ENCODE measurements at places on chromosomes 3 and 15.

- DNase-seq, result no peak
Measured at GRCh38 chr15:63015618-63016017, 26.9 kb upstream of the TPM1 start.

- no peak for DNase-seq
Measured at GRCh38 chr15:84599906-84600305, 903 bp upstream of the ZSCAN2 start.

GRCh38 chr3:23116081-23116837 is 86.9 kb upstream of the UBE2E2 start:
- DNase-seq, result no peak

GRCh38 chr3:30129765-30130164 is 476.6 kb upstream of the TGFBR2 start:
- DNase-seq, result no peak

DNA sequence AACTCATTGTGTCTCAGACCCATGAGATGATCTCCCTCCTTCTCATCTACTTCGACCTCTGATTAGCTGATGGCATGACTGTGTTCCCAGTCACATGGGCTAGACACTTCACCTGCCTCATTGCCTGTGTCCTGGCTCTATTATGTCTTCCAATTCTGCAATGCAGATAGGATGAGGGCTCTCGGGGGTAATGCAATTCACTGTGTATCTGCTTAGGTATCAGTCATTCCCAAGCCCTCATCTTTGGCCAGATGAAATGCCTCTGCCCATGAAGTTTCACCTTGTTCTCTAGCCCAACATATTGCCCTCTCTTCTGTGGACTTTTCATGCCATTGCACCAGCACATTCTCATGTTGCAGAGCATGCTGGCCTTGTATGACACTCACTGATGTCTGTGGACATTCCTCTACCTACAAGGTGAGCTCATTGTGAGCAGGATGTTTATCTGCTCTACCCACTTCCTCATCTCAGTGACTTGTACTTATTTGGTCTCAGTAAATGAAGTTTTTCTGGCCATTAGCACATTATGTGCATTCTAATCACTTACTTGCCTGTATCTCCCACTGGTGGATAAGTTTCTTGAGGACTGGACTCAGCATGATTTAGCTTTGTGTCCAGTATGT is 32.3 kb downstream of the MOBP start:
- DNase-seq, result no peak

DNA sequence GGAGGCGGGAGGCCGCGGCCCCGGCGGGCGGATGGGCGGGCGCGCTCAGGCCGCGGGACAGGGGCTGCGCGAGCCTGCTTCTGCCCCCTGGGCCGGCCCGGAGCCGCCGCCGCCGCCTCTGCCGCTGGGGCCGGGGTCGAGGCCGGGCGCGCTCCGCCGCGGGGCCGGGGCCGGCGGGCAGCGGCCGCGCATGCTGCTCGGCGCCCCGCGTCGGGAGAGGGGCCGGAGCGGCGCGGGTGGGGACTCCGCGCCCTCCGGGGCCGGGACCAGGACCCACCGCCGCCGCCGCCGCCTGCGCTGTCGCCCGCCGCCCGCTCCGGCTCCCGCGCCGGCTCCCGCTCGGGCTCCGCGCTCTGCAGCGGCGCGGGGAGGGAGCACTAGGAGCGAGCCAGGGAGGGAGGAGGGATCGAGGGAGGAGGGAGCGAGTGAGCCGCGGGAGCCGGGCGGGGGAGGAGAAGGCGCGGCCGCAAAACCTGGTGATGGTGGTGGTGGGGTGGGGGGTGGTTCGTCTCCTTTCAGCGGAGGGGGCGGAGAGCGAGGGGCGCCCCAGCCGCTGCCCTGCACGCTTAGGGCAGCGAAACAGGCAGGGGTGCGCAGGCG is at the start of gene LINGO1:
Gene LINGO1 (minus strand): TSS at position 379 of the 600 bp plus-strand sequence. CDS start 597 bp downstream, outside the sequence.
- no peak for DNase-seq

GRCh38 chr3:61903931-61904657 is 342.7 kb downstream of the PTPRG start:
- no peak for DNase-seq

GRCh38 chr3:37456270-37456708 is 281.9 kb upstream of the LRRFIP2 start:
- DNase-seq, result peak; percentile 93

Data from coronary artery (tissue), 2 donors.